ENCODE measurements at places on chromosomes 12 and 14.
A peak's percentile ranks its signal among the peaks of the same experiment; 100 is the strongest.

- H3K4me1 ChIP-seq: peaks cover 12% of the 10 kb centered on the region
- ATAC-seq: peak; percentile 51
- no peaks in the 10 kb centered on the region for H3K36me3 ChIP-seq
- no peak overlapping the region for H3K4me3 ChIP-seq
- H3K27me3 ChIP-seq: no peaks in the 10 kb centered on the region
Observed at GRCh38 chr12:46342562-46343033, 30.0 kb downstream of the SLC38A2 start.

GRCh38 chr14:105854600-105855245 is 328.3 kb downstream of the TMEM121 start:
- peak overlapping the region; percentile 100 for H3K27ac ChIP-seq
- H3K4me1 ChIP-seq: peaks cover 50% of the 10 kb centered on the region
- no peak for ATAC-seq
- H3K27me3 ChIP-seq: no peaks in the 10 kb centered on the region
- peak overlapping the region; percentile 96 for H3K4me3 ChIP-seq

- no peaks in the 10 kb centered on the region for H3K36me3 ChIP-seq
- peaks cover 5% of the 10 kb centered on the region for H3K4me1 ChIP-seq
- no peak for ATAC-seq
Observed at GRCh38 chr14:92248696-92249095, 74.3 kb upstream of the SLC24A4 start.

DNA sequence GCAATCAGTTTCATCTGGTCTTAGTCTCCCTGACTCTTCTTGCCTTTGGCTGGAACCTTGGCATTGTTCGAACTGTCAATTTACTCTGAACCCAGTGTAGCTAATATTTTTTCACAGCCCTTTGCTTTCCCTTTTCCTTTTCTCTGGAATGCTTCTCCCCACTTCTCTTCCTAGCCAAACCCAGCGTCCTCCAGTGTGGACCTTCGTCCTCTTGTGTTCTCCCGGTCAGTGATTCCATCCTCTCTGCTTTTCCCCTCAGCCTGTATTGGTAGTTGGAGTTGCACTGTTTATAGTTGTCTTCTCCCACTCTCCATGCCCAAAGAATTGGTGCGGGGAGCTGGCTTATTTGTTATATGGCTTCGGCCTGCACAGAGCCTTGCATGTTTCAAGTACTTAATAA is 9.4 kb downstream of the ACVR1B start:
- no peaks in the 10 kb centered on the region for H3K27me3 ChIP-seq
- peaks cover 16% of the 10 kb centered on the region for H3K36me3 ChIP-seq
- ATAC-seq: no peak
- no peak overlapping the region for H3K27ac ChIP-seq
- H3K4me1 ChIP-seq: no peaks in the 10 kb centered on the region

- peaks cover 26% of the 10 kb centered on the region for H3K36me3 ChIP-seq
- no peak overlapping the region for H3K4me3 ChIP-seq
- H3K27me3 ChIP-seq: no peaks in the 10 kb centered on the region
- peaks cover 18% of the 10 kb centered on the region for H3K4me1 ChIP-seq
Observed at GRCh38 chr12:826331-826730, 74.0 kb downstream of the WNK1 start.

DNA sequence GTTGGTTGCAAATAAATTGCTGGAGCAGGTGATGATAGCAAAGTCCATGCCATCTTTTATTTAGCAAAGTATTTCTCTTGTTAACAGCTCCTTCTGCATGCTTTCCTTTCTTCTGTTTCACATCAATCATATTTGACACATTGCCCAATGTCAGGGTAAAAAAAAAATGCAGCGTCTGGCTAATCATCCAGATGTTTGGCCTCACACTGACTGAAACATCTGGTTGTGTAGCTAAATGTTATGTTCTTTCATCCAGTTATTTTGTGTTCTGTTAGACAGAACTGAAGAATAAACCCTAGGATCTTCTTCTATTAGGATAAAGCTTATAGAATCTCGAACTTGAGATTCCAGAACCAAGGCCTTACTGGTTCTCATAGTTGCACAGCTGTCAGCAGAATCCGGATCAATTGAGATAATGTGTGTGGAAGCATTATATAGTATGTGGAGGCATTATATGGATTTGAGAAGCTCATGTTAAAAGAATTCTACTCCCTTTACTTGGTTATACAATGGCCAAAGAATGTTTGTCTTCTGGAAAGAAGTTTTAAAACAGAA is 859.2 kb downstream of the DIO2 start:
- no peak overlapping the region for H3K27ac ChIP-seq
- H3K4me3 ChIP-seq: no peak overlapping the region
- no peaks in the 10 kb centered on the region for H3K27me3 ChIP-seq
- H3K36me3 ChIP-seq: no peaks in the 10 kb centered on the region
- no peaks in the 10 kb centered on the region for H3K4me1 ChIP-seq

DNA sequence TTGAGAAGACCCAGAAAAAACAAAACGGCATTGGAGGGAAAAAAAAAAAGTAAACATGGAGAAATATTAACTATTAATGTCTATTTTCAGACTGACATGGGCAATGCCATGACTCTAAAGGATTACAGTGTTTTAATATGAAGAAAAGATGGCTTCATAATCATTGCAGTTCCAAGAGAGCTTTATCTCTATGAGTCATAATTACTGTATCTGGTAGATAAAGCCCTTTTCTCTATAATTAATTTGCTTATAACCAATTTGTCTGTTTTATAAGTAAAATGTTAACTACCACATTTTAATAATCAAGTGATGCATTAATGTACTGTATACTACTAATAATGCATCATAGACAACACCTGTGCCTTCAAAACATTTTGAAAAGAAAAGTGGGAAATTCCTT is 59.7 kb downstream of the CLIP1 start:
- no peak overlapping the region for H3K4me3 ChIP-seq
- no peak overlapping the region for H3K27ac ChIP-seq
- no peaks in the 10 kb centered on the region for H3K27me3 ChIP-seq
- ATAC-seq: no peak
- no peaks in the 10 kb centered on the region for H3K4me1 ChIP-seq

GRCh38 chr12:116138364-116138763 is 139.1 kb downstream of the MED13L start:
- no peak overlapping the region for H3K27ac ChIP-seq
- H3K4me3 ChIP-seq: no peak overlapping the region
- H3K4me1 ChIP-seq: peaks cover 72% of the 10 kb centered on the region
- no peaks in the 10 kb centered on the region for H3K36me3 ChIP-seq
- no peak for ATAC-seq

GRCh38 chr14:101137234-101137633 is 233.7 kb upstream of the RTL1 start:
- peaks cover 8% of the 10 kb centered on the region for H3K27me3 ChIP-seq
- H3K36me3 ChIP-seq: peaks cover 5% of the 10 kb centered on the region
- H3K4me1 ChIP-seq: no peaks in the 10 kb centered on the region
- no peak overlapping the region for H3K27ac ChIP-seq
- no peak for ATAC-seq

- no peak overlapping the region for H3K4me3 ChIP-seq
- H3K27me3 ChIP-seq: peaks cover 20% of the 10 kb centered on the region
- no peak for ATAC-seq
Observed at GRCh38 chr12:66033151-66033550, 97.4 kb downstream of the LLPH start.

GRCh38 chr14:77580964-77581505 is 35.4 kb downstream of the SPTLC2 start:
- no peak overlapping the region for H3K4me3 ChIP-seq
- ATAC-seq: peak; percentile 84
- no peaks in the 10 kb centered on the region for H3K27me3 ChIP-seq
- H3K36me3 ChIP-seq: peaks cover 9% of the 10 kb centered on the region
- peaks cover 30% of the 10 kb centered on the region for H3K4me1 ChIP-seq

DNA sequence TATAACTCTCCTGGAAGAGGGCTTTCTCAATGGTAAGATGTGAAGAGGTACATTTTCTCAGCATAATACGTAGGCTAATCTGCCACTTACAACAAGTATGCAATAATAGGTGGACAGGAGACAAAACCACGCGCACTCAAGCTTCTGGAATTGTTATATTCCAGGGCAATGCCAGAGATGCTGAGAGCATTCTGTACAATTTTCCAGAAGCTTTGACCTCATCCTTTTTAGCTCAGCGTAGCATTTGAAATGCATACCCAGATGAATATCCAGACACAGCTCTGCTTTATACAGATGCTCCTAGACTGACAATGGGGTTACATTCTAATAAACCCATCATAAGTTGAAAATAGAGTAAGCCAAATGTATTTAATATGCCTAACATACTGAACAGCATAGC is 1492.4 kb upstream of the FLRT2 start:
- no peak for ATAC-seq
- no peaks in the 10 kb centered on the region for H3K4me1 ChIP-seq
- no peaks in the 10 kb centered on the region for H3K36me3 ChIP-seq
- H3K27me3 ChIP-seq: no peaks in the 10 kb centered on the region
- no peak overlapping the region for H3K4me3 ChIP-seq

- no peaks in the 10 kb centered on the region for H3K36me3 ChIP-seq
- H3K27me3 ChIP-seq: no peaks in the 10 kb centered on the region
- no peak for ATAC-seq
- H3K4me3 ChIP-seq: no peak overlapping the region
Observed at GRCh38 chr12:130394906-130395305, 57.2 kb downstream of the PIWIL1 start.

DNA sequence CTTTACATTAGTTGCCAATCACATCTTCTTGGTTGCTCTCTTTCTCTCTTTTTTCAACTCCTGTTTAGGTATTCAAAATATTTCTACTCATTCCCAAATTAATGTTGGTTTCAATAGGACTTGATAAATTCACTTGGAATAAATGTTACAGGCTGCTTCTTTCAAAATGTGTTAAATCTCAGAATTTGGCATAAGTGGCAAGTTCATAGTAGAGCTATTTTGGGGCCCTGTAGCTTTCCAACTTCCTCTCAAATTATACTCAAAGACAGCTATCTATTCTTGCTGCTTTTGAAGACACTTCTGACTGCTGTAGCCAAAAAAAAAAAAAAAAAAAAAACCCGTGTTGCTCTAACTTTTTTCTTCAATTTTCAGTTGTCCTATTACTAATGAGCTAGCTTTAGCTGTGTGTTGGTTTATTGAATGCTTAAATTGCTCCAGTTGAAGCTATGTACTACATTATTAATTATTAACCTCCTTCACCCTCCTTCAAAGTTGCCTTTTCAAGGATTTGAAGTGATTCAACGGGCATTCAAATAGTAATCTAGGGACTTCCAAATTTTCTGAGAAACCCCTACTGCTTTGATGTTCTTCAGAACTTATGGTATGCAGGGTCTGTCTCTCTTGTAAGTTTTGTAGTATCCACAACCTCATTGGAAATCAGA is 554.6 kb upstream of the FLRT2 start:
- no peaks in the 10 kb centered on the region for H3K27me3 ChIP-seq
- H3K4me1 ChIP-seq: no peaks in the 10 kb centered on the region
- H3K36me3 ChIP-seq: no peaks in the 10 kb centered on the region
- ATAC-seq: no peak
- no peak overlapping the region for H3K4me3 ChIP-seq

DNA sequence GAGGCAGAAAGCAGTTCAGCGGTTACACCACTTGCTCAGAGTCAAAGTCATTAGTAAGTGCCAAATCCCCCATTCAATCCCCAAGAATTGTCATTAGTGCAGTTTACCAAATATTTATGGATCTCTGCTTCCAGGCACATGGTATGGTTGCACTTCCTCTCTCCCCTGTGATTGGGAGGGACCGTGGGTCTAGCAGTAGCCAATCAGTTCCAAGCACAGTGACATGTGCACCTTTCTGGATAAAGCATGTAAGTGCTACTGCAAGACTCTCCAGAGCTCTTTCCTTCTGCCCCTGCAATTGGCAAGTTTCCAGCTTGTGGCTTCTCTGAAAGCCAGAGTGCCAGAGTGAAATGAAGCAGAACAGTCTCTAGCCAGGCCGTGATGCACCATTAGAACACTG is 85.3 kb upstream of the FLRT2 start:
- no peak overlapping the region for H3K4me3 ChIP-seq
- no peaks in the 10 kb centered on the region for H3K27me3 ChIP-seq
- H3K27ac ChIP-seq: no peak overlapping the region
- H3K36me3 ChIP-seq: no peaks in the 10 kb centered on the region
- H3K4me1 ChIP-seq: no peaks in the 10 kb centered on the region

GRCh38 chr12:22101749-22102243 is 55.8 kb downstream of the CMAS start:
- H3K27ac ChIP-seq: no peak overlapping the region
- ATAC-seq: no peak
- no peak overlapping the region for H3K4me3 ChIP-seq
- no peaks in the 10 kb centered on the region for H3K4me1 ChIP-seq
- no peaks in the 10 kb centered on the region for H3K36me3 ChIP-seq

DNA sequence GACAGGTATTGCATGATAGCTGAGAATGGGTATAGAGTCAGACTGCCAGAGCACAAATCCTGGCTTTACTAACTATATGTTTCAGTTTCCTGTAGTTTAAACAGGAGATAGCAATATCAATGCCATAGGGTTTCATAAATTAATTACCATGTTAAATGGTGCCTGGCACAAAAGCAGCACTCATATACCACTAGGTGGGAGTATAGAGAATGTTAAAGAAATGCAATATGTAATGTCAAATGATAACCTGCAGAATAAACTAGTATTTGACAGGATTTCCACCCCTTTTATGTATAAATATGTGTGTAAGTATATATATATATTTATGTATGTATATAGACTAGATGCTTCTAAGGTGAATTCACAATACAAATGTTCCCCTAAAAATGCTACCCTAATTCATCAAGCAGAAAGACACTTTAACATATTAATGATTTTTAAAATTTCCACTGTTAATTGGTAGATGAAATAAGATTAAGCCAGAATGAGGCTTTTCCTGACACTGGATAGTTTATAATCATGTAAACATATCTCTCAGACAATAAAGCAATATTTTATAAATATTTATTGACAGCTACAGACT is 8.6 kb downstream of the WDR89 start:
- H3K4me1 ChIP-seq: peaks cover 33% of the 10 kb centered on the region
- ATAC-seq: no peak
- H3K27ac ChIP-seq: no peak overlapping the region
- H3K36me3 ChIP-seq: peaks cover 33% of the 10 kb centered on the region
- no peaks in the 10 kb centered on the region for H3K27me3 ChIP-seq

Measured in stimulated activated memory B cell treated with anti-CD40 and anti-IgM and Interleukin-4, amounts not matched to agents 10 μg/mL and 1 μg/mL and 100 μg/mL, for 72 hours (primary cell).